Renal cortex interstitium (tissue), 15 donors: ENCODE measurements at places on chromosomes 7 and 10.

- DNase-seq: no peak
Measured at GRCh38 chr7:101218236-101219125, 516 bp downstream of the ZNHIT1 start.

DNA sequence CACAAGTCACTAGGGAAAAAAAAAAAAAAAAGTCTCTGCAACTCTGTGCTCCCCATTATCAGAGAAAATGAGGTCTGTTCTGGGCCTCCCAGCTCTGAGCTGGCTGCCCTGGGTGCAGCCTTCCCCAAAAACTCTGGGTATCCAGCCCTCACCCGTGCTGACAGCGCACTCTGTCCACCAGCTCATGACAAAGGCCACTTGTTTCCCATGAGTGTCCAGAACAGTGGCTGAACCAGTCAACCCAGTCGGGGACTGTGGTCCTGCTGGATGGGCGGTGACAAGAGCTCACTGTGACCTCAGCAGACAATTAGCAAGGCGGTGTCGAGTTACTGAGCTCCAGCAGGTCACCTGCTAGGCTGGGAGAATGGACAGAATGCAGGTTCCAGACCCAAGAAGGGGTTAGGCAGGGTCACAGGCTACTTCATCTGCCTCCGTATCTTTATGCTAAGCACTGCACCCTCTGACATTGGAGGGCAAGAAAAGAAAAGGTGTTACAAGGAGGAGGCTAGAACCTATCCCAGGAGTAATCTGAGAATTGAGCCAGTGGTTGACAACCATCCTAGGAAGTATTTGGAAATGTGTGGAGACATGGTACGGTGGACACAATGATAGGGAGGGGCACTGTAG is 37.2 kb downstream of the DLG5 start:
- peak; percentile 52 for DNase-seq

DNA sequence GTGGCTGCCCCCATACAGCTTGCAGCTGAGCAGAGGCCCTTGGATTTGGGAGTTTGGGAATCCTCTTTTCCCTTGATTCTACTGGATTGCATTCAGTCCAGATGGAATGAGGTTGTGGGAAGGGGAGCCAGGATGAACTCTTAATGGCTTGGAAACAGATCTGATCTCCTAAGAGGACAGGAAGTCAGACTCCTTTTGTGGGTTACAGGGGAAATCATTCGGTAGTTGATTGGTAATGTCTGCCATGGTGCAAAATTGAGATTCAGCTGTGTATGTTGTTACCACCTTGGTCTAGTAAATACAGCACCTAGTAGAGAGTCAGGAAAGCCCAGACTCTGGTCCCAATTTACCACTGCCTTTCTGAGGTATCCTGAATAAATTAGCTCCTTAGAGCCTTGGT is 144.2 kb upstream of the TNRC18 start:
- DNase-seq: no peak

GRCh38 chr7:78020874-78021249 is 222.3 kb downstream of the PHTF2 start:
- DNase-seq: no peak

GRCh38 chr10:102352066-102352715 is 43.3 kb upstream of the NFKB2 start:
- DNase-seq: peak; percentile 22

- no peak for DNase-seq
Measured at GRCh38 chr7:149880638-149881311, 7.0 kb downstream of the ATP6V0E2 start.

GRCh38 chr7:155701972-155702544 is 57.6 kb downstream of the RBM33 start:
- no peak for DNase-seq

GRCh38 chr7:17275749-17276671 is 22.4 kb upstream of the AHR start:
- DNase-seq: no peak

- DNase-seq: peak; percentile 96
Measured at GRCh38 chr7:130273081-130273932, 6.6 kb downstream of the CPA2 start.
